ENCODE measurements at places on chromosomes 2 and 18.
A peak's percentile ranks its signal among the peaks of the same experiment; 100 is the strongest.

DNA sequence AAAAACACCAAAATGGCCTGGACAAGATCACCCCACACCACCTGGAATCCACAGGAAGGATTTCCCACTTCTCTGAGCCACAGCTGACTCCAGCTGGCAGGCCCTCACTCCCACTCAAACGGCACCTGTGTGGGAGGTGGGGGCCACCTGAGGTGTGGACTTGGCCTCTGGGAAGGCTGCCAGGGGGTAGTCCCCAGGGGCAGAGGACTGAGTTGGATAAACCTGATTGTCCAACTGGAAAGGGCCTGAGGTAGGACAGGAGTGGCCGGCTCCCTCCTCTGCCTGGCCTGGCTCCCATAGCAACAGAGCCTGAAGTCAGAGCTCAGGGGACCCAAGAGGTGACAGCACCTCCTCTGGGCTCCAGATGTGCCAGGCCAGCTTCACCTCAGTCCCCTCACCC, 300.2 kb downstream of the CELF4 start:
- no peak for DNase-seq

DNA sequence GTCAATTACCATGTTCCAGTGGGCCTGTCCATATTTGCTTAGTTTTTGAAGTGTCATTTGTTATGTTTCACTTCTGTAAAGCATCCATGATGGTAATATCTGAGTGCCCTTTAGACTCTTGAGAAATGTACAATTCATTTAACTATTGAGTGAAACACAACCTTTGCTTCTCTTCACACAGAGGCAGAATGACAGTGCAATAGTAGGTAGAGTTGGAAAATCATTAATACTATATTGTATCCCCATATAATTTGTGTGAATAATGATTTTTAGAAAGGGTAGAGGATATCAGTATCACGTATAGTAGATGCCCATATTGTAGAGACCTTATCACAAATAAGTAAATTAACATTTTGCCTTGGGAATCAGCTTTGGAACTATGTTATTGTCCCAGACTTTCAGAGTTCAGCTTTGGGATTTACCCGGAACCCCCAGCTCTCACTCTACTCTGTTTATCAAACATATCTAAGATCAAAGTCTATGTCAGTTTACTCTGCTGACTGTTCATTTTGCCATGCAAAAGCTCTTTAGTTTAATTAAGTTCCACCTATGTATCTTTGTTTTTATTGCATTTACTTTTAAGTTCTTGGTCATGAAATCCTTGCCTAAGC, 172.7 kb upstream of the NOL4 start:
- no peak for DNase-seq

DNA sequence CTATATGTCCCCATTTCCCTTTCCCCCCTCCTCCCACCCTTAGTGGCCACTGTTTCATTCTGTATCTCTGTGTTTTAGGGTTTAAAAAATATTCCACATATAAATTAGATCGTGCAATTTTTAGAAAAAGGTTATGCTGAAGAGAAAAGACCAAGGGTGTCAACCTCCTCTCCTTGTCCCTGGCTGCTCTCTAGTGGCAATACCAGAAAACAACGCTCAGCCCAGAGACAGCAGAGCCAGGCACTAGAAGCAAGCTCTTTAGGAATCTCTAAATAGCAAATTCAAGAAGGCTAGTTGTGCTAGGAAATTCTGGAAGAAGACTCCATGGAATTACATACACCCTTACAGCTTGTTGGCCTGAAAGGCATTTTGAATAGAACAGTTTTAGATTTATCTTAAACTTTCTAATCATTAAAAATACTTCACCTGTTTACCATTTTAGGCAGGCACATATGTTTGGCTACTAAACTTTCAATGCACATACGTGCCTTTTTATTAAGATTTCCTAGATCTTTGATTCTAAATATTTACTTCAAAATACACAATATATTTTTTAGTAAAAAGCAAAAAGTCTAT, 35.1 kb upstream of the RASGRP3 start:
- peak; percentile 15 for DNase-seq

DNA sequence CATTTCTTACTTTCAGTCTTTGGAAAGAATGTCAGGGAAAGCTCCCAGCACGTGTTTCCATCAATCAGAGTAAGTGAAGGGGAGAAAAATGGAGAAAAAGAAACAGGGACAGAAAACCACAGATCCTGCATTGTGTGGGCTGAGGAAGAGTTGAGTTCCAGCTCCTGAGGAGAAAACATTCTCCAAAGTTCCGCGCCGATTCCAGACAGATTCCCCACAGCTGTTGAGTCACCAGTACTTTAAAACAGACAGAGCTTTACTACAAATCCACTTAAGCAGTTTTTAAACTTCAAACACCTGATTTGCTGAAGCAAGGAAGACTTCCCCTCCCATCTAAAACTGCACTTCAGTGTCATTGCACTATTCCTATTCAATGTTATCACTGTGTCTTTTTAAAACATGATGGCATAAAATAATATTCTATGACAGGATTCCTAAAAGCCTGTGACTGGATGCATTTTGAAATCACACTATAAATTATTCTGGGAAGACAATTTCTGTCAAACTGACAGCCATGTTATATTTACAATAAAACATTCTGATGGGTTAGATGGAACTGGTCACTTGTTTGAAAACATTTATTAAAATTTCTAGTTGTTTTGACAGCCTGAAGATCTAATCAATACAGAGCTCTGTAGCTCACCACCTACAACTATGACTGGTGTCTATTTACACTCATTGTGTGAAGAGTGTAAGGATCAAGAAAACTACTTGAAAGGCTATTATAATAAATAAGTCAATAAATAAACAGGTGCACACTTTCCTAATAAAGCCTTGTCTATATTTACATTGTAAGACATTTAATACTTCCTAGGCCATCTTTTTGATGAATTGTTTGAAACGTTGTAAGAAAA, 40.9 kb downstream of the TCF4 start:
- no peak for DNase-seq

DNA sequence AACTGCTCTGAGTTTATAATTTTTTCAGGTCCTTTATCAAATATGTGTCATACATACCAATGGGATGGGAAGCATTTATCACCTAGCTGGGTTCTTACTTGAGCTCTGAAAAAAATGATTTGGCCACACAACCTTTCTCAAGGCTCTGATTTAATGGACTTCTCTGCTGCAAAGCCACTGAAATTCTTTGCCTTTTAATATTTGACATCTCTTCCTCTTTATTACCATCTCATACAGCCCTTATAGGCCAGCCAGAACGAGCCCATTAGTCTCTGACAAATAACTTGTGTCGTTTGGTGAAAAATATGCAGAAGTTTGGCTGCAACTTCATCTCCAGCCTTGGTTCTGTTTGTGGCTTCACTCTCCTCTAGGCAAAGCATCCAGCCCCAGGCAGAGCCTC, 249.1 kb downstream of the ATAD2B start:
- DNase-seq, result no peak

DNA sequence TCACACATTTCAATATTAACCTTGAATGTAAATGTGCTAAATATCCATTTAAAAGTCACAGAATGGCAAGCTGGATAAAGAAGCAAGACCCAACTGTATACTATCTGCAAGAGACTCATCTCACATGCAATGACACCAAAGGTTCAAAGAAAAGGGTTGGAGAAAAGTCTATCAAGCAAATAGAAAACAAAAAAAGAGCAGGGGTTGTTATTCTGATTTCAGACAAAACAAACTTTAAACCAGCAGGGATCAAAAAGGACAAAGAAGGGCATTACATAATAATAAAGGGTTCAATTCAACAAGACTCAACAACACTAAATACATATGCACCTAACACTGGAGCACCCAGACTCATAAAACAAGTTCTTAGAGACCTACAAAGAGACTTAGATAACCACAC, 14.5 kb upstream of the UNC80 start:
- no peak for DNase-seq

DNA sequence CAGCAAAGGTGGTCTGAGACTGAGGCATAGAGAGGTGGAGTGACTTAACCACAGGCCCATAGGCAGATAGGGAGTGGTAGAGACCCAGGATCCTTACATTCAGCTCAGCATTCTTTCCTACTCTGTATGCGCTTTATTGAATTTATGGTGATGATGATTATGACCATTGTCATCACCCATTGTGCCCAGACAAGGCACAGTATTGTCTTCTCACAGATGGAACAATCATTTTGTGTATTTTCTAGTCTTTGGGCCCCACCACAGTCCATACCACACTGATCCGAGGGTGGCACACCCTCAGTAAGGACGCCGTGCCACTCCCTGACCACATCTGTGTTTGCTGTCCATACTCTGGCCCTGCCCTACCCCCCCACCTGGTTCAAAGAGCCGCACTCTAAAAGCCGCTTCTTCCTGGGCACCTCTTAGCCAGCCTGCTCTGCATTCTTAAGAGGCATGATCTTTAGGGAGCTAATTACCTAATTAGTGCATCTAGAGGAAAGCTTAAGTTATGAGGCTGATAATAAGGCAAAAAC, 179.6 kb upstream of the SMAD2 start:
- no peak for DNase-seq

DNA sequence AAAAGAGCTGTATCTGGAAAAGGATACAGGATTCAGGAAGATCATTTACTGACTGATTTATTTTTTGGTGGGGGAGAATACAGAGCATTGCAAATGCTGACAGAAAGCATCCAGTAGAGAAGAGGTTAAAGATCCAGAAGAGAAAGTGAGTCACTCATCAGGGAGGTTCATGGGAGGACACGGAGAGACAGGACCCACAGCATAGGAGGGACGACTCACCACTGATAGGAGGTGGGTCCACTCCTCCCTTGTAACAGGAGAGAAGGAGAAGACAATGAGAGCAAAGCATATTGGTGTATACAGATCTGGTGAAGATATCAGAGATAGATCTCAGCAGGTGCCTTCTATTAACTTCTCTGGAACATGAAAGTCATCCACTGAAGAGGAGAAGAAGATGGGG, 142.4 kb upstream of the AQP4 start:
- DNase-seq, result no peak

DNA sequence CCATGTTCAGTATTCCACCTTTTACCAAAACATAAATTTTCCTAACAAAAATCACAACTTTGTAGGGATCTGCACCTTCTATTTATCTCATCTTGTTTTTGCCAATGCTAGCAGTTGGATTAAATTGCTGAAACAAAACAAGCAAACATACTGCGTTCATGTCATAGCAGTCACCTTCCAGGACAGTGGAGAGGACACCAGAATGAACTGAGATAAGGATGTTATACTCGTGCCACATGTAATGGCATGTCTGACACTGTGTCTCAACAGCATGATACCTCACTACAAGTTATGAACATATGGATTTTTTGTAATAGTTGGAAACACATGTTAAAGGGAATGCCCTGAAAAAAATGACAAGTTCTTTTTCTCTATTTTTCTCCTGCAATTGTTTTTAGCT, 245.3 kb downstream of the XIRP2 start:
- no peak for DNase-seq

- no peak for DNase-seq
Measured at GRCh38 chr2:129758784-129759471, 220.5 kb upstream of the RAB6C start.
